Bone marrow (tissue), 2 donors: ENCODE measurements at places on chromosomes 3 and 15.

DNA sequence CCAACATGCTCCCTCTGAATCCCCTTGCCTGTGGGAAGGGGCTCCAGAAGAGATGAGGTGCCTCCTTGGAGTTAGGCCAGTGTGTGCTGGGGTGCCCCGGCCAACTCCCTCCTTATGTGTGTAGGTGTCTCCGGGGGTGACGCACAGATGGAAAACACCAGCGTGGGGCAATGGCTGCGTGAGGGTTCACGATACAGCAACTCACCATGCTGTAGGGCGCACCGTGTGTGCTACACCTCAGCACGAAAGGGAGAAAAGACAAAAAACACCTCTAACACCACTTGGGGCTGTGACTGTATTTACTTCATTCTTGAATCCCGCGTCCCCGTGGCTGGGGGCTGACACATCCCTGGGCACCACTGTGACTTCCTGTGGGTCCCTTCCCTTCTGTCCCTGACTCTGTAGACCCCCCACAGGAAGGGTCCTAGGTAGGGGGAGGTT is 1.6 kb upstream of the CALML4 start:
- DNase-seq = no peak

DNA sequence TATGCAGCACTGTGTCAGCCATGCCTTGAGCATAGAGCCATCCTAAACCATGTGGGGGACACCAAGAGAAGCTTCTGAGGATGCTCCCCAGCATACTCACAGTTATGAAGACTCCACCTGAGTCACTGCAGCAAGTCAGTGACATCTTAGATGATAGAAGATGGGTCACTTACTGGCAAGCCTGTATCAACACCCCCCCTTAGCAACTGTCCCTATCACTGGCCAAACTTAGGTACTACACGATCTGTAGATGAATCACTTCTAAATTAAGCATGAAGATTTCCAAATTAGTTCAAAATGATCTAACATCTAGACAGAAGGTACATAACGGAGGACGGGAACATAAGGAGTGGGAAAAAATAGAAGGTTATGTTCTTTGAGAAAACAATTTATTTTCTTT is 13.2 kb upstream of the LMCD1 start:
- no peak for DNase-seq

DNA sequence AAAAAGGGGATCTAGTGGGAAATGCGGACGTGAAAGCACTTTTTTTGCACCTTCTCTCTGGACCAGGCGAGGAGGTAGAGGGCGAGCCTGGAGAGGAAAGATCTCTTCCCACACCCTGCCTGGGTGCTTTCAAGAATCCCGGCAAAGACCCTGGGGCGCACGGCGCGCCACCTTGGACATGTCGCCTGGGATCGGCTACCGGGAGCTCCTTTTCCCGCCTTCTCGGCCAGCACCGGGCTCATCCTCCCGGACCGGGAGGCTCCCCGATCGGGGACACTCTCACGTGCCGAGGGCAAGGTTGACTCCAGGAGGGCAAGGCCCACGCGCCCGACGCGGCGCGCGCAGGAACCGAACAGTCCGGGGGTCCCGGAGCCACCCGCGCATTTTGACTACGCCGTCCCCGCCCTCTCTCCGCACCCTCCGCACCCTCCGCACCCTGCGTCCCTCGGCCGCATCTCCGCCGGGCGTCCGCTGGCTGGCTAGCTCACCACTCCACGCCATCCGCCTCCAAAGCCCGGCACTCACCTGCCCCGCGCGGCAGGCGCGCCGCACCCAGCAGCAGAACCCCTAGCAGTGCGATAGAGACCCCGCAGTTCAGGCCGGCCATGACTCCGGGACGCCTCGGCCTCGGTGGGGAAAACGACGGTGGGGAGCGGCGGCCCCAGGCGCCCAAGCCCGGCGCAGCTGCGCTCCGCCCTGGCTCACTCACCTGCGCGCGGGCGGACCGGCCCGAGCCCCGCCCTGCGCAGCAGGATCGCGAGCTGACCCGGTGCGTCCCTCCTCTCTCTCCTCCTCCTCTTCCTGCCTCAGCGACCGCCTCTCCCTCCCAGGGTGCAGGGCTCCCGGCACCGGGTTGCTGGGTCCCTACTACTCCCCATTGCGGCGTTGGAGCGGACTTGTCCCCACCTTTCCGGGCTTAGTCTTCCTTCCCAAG is at the start of gene CDCP1:
Gene CDCP1, minus strand, starts transcription at position 698 of the 934 bp plus-strand sequence. Its CDS starts 91 bp downstream, at position 607.
- no peak for DNase-seq

GRCh38 chr3:34650131-34650530 is 851.7 kb downstream of the PDCD6IP start:
- no peak for DNase-seq

DNA sequence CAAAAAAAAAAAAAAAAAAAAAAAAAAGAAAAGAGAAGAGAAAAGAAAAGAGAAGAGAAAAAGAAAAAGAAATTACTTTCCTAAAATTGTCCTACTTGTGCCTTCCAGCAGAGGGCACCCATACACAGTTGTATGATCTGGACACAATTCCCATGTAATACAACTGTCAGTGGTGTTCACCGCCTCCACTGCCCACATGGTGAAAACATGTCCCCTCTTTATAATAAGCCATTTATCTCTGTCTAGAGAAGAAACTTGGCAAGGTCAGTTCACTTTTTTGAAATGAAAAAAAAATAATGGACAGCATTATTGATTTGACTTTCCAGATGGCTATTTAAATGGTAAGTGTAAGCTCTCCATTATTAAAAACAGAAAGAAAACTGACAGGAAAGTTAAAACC is 459.4 kb downstream of the GBE1 start:
- DNase-seq = no peak

DNA sequence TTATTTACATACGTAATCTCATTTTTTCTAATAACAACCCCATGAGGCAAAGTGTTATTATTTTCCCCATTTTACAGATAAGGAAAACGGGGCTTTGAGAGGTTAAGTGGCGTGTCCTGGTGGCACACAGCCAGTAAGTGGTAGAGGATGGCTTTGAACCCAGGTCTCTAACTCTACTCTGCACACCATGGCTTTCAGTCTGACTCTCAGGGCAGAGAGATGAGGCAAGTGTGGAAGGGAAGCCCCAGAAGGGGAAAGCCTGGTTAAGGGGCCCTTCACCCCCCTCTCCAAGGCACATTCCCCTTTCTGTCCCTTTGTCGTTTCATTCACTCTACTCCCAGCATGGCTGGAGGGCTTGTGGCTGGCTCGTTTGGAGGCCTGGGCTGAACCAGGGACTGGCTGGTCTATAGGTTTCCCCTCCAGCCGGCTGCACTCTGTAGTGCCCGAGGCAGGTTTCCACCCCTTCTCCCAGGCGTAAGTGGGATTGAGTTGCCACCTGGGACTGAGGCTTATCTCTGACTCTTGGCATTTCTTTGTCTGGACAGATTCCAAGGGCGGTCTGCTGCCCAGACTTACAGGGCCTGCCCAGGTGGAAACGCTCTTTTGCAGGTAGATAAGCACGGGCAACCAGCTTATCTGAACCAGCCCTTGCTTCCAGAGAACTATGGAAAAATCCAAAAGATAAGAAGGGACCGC is 12.1 kb downstream of the SEMA4B start:
- DNase-seq = no peak

DNA sequence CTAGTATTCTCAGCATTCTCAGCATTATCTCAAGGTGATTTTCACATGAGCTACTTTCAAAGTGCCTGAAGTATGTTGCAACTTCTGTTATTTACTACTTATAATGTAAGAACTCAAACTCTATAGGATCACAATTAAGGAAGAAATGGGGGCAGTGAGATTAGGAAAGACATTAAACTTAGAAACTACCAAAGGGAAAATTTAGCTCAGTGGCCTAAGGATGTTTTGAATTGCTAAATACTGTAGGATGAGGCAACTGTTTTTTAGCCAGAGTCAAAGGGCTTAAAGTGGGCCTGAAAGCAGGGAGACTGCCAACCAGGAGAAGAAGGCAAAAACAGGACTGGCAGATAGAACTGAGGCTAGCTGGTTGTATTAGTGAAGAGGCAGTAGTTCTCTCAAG is 55.5 kb upstream of the MBNL1 start:
- no peak for DNase-seq

DNA sequence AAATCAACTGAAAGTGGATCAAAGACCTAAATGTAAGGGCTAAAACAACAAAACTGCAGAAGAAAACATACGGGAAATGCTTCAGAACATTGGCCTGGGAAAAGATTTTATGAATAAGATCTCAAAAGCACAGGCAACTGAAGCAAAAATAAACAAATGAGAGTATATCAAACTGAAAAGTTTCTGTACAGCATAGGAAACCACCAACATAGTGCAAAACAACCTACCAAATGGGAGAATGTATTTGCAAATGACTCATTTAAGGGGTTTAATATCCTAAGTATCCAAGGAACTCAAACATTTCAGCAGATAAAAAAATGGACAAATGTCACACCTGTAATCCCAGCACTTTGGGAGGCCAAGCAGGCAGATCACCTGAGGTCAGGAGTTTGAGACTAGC is 489.1 kb downstream of the ROBO1 start:
- DNase-seq = no peak

DNA sequence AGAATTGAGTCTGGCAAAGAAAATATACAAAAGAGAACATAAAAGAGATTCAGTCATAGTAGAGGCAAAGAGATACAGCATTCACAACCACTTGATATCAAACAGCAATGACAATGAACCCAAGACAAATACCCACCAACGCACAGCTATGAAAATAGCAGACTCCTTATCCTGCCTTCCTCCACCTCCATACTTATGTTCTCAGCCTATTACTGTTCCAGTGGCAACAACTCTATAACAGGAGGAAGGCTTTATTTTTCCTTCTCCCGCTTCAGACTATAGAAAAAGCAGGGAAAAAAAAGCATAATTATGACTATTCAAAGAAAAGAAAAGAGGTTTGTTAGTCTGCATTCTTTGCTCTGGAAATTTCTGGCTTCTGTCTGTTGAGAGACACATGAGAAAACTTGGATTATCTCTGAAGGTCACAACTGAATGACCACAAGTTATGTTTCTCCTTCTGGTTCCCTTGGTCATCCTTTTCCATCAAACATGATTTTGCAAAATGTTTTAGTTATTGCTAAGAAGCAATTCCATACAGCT is 81.2 kb upstream of the PLXND1 start:
- no peak for DNase-seq

DNA sequence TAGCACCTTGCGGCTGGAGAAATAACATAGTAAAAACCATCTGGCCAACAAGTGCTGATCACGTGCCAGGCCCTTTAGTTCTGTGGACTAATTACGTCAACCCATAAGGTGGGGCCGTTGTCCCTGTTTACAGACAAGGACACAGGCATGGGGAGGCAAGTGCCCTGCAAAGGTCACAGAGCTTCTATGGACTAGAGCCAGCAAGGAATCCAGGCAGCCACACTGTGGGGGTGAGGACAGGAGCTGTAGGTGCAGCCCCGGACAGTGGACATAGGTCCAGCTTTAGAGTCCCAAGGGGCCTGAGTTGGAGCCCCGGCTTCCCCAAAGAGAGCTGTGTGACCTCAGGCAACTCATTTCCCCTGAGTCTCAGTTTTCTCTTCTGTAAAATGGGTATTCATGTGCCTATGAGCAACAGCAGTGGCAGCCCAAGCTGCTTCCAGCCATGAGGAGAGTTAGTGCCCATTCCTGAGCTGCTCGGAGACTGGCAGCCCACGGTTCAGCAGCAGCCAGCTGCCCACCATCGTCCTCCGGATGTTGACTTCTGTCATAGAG is 13.9 kb downstream of the CHST13 start:
- DNase-seq = no peak

- no peak for DNase-seq
Measured at GRCh38 chr3:37116998-37117397, 57.4 kb downstream of the LRRFIP2 start.

DNA sequence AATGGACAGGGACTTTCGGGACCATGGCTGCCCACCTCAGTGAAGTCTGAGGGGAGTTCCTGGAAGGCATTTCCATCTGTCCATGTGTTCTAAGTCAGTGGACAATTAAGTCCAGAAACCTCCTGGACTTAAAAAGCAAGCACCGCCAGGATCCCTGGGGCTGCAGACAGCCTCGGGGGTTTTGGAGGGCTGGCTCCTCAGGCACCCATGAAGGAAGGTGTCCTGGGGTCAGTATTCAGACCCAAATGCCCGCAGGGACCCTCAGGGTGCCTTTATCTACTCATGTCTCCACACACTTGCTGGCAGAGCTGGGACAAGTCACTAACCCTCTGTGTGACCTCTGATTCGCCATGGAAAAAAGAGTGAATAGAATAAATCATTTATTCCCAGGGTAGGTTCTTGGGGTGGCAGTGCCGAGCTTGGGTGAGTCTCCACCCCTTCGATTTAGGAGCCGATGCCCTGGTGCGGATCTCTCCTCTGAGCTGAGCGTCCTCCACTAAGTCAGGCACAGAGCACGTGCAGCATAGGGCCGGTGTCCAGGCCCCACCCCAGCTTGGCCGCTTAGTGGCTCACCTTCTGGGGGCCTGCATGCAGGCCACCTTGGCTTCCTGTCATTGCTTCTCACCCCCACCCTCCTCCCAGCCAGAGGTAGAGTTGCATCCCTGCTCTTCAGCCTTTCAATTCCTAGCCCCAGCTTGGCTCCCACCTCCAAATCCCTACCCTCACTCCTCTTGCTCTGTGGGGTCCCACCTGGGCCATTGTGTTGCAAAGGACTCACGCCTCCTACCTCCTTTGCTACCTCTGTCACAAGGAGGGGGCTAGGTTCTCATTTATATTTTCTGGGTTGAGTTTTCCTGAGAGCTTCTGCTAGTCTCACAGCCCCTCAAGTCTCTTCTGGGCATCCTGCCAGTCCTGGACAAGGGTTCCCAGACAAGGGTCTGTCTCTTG is 19.9 kb downstream of the SLC6A6 start:
- no peak for DNase-seq

DNA sequence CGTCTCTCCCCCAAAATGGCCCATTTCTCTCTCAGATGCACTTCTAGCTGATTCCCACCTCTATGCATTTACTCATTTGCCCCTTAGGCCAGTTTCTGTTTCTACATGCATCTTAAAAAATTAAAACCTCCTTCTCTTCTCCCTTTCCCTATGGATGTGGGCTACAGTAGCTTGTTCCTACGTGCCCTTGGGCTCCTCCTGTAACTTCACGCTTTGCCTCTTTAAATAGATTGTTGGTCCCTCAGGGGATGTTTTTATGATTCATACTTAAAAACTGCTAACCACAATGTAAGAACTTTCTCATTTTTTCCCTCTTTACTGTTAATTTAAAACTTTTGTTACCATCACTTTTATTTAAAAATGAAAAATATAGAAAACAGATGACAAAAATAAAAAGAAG is 185.6 kb upstream of the MRPL3 start:
- no peak for DNase-seq

DNA sequence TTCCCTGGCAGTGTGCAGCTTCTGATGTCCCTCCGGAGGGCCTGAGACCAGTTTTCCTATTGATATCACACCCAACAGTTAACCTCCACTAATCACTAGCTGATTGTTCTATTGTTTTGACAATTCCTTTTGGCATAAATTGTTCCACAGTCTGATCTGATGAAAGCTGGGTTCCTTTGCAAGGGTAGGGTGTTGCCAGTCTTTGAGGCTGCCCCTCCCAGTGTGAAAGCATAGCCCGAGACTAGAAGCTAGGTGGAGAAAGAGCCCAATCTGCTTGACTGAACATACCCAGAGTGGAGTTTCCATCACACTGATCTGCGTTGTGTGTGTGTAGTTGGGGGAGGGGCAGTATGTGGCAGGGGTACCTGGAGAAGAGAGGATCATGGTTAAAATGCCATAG is 10.3 kb upstream of the PRICKLE2 start:
- no peak for DNase-seq

GRCh38 chr15:35775471-35775870 is 229.5 kb upstream of the DPH6 start:
- no peak for DNase-seq
